ENCODE measurements at places on chromosomes 4 and X.

DNA sequence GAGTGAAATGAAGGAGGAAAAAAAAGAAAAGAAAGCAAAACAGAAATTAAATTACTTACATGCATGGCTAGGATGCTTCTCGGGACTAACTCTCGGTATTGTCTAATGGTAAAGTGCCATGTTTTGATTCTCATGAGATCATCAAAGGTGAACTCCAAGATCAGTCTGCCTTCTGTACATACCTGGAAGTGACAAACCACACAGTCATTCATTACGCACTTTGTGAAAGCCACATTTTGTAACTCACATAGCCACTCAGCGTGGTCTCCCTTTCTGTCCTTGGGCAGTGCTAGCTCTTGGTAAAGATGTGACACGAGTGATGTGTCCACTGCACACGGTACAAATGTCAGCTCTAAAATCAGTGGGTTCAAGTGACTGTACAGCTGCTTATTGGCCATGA, 309.8 kb downstream of the LDB2 start:
- no peak for DNase-seq

DNA sequence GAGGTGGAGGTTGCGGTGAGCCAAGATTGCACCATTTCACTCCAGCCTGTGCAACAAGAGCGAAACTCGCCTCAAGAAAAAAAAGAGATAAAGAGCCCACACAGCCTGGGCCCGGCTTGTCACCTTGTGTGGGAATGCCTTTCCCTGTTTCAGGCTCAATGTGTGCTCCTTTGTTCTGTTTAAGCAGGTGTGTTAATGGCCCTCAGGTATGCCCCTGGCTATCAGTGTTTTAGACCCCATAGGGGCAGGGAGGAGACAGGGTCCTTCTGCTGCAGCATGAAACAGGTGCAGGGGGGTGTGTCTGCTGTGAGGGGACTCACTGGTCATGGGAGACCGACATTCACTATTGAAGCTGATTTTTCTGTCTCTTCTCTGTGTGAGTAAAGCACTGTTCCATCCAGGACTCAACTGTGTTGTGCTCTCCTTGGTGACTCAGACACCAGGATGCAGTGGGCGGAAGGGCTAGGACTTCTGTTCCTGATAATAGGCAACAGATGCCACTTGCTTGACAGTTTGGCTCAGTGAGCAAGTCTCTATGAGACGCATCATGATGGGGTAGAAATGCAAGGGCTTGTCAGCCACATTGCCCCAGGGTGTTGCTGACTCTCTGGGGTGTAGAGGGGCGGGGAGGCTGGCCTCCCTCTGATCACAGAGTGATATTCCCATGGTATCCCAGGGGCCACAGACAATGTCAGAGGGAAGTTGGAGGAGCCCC, 15.6 kb upstream of the LAP3 start:
- no peak for DNase-seq

- DNase-seq: no peak
Measured at GRCh38 chr4:76548704-76549103, 113.7 kb downstream of the SHROOM3 start.

DNA sequence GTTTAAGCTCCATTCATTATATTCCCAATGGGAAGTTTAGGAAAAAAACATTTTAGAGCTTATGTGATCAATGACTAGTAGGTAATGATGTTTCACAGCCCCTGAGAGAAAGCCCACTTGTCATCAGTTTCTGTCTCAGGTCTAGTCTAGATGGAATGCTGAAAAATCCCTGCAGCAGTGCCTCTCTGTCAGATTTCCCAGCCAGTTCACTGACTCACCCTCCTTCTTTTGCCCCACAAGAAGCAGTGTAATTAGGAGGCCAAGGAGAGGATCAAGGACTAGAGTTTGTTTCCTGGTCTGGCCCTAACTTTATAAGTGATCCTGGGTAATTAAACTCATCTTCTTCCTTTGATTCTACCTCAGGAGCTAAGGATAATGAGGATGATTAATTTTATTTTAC, 118.7 kb upstream of the ANXA3 start:
- no peak for DNase-seq

DNA sequence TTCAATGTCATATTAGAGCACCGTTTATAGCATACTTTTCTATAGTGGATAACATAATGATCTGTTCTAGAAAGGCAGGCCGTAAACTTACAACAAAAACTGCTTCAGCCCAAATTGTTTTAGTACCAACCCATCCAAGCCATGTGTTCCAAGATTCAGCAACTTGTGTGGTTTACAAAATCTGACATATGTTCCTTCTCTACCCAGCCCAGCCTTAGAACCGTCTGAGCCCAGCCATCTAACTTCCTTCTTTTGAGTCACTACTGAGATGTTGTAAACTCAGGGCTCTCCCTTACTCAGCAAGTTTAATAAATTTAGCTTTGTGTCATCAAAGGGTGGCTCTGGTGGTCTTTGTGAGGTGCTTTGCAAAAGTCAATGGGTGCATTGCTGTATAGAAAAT, 32.4 kb upstream of the REPS2 start:
- no peak for DNase-seq

DNA sequence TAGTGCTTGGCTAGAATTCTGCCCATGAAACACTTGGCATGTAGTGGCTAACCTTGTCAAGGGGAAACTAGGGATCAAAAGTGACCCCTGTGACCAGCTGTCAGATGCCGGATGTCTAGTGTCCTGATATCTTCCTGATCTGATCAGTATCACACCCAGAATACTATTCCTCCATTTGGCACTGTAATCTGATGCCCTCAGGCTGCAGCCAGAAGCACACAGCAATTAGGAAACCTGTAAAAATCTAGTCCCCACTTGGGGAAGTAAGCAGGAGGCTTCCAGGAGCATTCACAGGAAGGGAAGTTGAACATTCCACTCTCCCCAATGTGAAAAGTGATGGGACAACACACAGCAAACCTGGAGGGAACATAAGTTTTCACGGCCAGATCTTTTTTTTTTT, 125.1 kb downstream of the HS6ST2 start:
- DNase-seq: no peak

DNA sequence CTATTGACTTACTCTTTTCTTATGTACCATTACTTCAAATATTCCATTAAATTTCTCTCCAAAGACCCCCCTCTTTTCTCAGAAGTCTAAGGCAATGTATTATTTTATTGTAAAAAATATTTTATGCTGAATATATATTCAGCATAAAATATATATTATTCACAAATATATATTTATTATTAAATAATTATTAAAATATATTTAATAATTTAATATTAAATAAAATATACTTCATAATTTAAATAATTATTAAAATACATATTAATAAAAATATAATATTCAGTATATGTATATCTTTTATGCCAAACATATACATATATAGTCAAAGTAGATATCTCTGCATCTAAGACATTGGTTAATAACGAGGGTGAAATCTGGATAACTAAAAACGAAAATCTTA, 418.4 kb downstream of the GASK1B start:
- no peak for DNase-seq

GRCh38 chr4:88819818-88820697, 122.4 kb upstream of the NAP1L5 start:
- no peak for DNase-seq

GRCh38 chrX:127571834-127572233, 480.4 kb downstream of the ACTRT1 start:
- DNase-seq: no peak

DNA sequence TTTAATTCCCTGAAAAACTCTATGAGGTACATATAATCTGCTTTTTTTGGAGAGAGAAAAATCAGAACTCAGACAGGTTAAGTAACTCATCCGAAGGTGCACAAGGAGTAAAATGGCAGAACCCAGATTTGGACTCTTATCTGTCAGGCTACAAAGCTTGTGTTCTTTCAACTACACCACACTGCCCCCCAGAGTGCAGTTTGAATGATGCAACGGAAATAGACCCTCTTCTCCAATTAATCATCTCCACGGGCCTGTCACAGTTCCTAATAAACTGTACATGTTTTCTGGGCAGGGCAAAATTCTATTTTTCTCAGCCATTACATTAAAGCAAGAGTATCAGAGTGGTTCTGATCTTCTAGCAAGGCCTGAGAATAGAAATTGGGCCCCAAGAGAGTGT, 35.3 kb upstream of the DCX start:
- no peak for DNase-seq

DNA sequence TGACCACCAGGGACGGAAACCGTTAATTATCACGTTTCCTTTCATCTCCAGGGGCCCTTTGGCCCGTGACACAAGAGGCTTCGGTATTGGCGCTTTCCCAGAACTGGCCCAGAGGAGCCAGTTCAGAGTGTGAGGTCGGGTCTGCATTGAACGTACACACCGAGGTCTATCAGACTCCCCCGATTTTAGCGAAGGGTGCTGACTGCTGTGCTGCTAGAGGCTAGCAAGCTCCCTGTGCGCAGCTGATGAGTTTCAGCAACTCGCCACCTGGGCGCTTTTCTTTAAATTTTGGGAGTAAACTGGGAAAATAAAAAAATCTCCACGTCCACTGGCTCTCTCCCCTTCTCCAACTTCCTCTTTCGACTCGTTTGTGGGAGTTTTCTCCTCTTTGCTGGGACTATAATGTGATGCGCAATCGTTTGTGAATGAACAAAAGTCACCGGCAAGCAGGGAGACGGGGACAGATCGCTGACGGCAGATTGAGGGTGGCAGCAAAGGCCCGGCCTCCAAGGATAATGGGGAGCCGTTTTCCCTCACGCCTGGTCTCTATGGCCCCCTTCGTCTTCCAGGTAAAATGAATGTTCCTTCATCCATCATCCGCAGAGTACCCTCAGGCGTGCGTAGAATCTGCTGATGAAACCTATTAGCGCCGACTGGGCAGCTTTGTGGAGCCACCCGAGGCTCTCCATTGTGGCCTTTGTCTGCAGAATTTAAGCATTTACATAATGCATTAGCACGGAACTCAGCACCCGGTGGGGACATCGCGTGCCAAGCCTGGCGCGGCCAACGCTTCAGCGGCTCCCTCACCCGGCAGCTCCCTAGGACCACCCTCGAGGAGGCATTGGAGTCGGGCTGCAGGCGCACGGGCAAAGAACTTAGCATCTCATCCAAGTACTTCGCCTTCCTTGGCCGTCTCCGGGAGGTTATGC, 1.6 kb upstream of the LRAT start:
- DNase-seq: no peak

DNA sequence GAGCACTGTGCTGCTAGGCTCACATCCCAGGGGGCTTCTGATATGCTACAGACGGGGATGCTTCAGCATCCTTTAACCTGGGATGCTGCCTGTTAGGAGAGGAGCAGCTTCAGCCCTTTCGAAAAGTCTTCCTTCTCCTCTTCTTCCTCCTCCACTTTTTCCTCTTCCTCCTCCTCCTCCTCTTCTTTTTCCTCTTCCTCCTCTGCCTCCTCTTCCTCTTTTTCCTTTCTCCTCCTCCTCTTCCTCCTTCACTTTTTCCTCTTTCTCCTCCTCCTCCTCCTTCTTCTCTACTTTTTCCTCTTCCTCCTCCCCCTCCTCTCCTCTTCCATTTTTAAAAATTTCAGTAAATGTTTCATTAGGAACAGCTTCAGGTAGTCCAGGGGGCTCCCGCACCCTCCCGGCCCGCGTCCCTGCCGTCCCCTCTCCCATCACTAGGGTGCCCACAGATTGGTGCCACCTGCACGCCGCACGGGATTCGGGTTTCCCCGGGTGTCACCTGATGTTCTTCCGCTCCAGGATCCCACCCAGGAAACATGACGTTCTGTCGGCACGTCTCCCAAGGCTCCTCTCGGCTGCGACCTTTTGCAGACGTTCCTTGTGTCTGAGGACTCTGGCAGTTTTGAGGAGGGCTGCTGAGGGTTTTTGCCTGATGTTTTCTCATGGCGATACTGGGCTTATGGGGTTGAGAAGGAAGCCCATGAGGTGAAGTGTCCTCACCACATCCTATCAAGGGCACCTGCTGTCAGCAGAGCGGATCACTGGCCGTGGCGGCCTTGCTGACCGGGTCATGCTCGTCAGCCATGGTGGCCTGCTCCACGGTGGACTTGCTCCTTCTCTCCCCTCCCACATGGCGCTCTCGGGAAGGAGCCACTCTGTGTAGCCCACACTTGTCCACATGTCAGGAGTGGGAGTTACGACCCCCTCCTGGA, 83.4 kb upstream of the AFAP1 start:
- DNase-seq: no peak

DNA sequence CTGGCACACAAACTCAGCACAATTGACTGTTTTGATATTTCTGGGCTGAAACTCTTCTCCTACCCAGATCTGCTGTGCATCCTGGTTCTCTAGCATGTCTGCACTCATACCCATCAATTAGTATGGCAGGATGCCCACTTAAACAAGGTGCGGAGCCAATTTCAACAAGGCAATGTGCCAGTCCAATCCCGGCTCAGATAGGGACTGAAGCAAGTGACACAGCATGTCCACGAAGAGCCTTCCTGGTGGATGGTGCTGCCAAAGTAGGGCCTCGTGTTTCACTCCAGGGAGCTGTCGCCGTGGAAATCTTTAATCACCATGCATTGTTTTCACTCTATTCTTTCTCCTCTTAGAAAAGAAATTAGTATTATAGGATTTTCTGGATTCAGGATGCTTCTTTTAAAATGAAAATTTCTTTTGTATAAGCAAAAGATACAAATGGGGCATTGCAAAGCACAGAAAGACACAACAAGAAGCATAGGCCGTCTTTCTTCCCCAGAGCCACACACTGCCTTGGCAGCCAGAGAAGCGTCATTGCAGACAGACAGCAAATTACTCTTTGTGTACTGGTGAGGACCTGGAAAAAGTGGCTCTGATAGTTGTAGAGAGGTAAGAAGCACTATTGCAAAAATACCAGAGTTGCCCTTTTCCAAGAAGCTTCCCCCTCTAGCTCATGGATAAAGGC, 40.6 kb upstream of the LSM6 start:
- DNase-seq: no peak

DNA sequence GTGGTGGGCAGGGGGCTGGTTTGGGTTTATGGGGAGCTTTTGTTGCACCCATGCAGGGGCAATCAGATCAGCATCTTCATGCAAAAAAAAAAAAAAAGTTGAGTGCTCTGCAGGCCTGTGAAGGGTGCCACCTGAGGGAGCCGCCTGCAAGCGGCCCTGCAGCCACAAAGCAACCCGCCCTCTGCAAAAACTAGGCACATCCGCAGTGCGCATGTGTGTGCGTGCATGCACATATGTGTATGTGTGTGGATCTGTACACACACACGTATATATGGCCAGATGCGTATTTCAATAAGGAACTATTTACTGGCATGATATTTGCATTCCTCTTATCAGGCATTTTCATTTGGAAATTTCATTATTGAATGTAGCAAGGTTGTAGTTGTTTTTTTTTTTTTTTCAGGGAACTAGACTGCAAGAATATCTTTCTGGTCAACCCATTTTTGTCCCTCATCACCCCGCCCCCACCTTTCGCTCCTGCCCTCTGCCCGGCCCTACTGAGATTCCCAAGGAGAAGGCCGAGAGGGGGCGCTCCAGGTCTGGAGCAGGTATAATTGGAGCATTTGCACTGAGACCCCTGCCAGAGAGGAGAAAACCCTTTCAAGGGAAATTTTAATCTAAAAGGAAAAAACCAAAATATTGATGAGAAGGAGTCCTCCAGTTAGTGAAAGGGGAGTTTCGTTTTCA, 18.1 kb downstream of the CCNQ start:
- no peak for DNase-seq

Measured in NCI-H2107 (cell line).